ENCODE measurements at places on chromosomes 1 and 21.
A peak's percentile ranks its signal among the peaks of the same experiment; 100 is the strongest.

DNA sequence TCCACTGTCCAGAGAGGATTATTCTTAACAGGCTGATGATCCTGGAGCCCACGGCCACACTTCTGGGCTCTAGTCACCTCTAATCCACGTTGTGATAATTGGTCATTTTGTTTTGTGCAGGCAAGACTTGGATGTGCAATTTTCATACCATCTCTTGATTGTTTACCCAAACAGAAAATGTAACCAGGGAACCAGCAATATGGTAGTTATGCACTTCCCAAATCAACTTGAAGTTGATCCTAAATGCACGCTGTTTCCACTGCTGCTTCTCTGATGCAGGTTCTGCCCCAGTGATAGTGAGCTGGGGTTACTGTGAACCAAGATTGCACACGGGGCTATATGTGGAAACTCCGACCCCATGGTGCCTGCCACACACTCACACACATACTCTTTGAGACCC lies 14.7 kb upstream of the KCNJ15 start:
- no peak for DNase-seq

DNA sequence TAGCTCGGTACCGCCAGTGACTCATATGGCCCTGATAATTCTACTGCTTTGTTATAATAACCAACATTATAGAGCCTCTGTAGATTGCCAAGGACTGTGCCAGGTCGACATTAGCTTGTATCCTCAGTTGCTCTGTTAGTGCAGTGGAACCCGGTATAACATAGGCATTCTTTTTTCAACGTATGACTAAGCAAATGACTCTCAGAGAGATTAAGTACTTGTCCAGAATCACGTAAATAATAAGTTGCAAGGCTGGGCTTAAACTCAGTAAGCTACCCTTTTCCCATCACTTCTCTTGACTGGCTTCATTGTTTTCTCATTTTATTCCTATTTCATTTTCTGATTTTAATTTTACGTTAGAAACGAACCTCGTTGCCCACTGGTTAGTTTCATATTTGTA lies 85.1 kb downstream of the UBE4B start:
- no peak for DNase-seq

DNA sequence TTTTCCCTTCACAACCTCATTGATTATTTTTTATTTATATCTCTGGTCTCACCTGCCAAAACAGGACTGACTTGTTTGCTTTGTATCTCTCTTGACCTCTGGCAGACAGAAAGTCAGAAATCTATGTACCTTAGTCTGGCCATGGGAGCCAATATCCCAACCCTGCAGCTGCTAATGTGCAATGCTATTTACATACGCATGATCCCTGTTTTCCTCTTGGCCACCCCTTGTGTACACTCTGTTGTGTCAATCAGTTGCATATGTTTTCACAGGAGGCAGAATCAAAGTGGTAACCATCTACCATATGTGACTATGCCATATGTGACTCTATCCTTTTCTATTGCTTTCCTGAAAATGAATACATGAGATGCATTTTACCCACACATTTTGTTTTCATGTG lies 688.8 kb downstream of the PLA2G4A start:
- DNase-seq: no peak

DNA sequence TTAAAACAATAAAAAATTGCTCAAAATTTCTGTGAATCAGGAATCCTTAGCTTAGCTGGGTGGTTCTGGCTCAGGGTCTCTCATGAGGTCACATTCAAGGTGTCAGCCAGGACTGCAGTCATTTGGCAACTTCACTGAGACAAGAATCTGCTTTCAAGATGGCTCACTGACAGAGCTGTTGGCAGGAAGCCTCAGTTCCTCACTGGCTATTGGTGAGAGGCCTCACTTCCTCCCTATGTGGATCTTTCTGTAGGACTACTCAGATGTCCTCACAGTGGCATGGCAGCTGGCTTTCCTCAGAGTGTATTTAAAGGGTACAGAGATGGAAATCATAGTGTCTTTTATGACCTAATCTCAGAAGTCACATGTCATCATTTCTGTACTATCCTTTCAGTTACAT lies 785.7 kb downstream of the ADGRL2 start:
- no peak for DNase-seq

GRCh38 chr1:19596065-19596713 lies 47.9 kb upstream of the NBL1 start:
- DNase-seq: no peak

DNA sequence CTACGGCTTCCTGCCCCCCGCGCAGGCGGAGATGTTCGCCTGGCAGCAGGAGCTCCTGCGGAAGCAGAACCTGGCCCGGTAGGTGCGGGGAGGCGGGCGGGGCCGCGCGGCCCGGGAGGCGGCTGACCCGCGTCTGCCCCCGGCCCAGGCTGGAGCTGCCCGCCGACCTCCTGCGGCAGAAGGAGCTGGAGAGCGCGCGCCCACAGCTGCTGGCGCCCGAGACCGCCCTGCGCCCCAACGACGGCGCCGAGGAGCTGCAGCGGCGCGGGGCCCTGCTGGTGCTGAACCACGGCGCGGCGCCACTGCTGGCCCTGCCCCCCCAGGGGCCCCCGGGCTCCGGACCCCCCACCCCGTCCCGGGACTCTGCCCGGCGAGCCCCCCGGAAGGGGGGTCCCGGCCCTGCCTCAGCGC lies 16.6 kb downstream of the NOC2L start:
- DNase-seq: no peak

GRCh38 chr1:246792603-246793002 lies 68.4 kb downstream of the SCCPDH start:
- no peak for DNase-seq

DNA sequence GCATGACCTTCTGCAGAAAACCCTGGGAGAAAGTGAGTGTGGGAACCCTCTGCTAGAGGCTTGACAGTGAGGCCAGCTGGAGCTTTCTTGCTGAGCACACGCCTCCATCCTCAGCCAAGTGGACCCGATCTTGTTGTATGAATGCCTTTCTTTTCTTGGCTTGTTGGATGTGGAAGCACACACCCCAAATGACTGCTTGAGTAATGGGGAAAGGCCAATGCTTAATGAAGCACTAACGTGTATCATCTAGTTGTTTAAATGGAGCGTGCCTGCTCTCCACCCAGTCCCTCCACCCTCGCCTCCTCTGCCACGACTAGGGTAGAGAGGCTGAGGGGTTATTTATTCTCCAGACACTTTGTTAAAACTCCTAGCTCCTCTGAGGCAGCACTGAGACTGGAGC lies 54.3 kb upstream of the IKBKE start:
- DNase-seq: no peak

- no peak for DNase-seq
Measured at GRCh38 chr1:152699746-152700145, 1.6 kb downstream of the LCE2A start.

DNA sequence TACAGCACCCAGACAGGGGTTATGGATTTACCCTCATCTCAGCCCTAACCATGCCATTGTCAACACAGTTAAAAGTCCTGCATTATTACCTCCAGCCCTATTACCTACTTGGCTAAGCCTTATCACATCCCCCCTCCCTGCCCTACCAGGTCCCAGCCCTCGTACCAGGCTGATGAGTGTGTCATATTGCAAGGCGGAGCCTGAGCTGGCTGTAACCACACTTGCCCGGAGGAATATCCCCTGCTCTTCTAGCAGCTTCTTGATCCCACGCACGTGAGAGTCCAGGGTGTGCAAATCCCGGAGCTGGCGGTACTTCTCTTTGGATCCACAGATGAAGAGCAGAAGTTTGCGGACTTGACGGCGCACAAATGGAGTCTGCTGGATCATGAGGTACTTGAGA lies 87.4 kb downstream of the UBR4 start:
- DNase-seq: no peak

DNA sequence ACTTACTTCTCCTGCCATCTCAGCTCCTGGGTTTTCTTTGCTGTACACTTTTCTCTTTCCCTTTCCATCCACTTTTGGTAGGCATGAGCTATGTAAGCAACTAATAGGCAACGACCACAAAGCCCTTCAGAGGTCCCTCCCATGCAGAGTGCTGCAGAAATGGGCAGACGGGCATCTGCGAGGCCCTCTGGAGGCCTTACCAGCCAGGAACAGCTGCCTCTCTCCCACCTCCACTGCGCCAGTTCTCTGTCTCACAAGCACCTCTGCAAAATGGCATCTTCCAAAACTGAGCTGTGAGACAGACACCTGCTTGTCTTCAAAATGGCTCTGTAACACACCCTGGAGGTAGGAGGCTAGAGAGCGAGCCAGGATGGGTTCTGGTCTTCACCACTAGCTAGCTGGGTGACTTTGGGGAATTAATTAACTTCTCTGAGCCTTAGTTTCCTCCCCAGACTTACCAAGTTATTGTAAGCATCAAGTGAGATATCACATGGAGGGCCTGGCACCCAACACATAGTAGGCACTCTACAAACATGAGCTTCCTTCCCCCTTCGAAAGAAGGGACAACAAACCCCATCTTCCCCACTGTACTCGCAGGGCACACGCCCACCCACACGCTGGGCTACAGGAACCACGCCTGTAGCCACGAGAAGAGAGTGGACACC lies 62.0 kb downstream of the BCAR3 start:
- no peak for DNase-seq

DNA sequence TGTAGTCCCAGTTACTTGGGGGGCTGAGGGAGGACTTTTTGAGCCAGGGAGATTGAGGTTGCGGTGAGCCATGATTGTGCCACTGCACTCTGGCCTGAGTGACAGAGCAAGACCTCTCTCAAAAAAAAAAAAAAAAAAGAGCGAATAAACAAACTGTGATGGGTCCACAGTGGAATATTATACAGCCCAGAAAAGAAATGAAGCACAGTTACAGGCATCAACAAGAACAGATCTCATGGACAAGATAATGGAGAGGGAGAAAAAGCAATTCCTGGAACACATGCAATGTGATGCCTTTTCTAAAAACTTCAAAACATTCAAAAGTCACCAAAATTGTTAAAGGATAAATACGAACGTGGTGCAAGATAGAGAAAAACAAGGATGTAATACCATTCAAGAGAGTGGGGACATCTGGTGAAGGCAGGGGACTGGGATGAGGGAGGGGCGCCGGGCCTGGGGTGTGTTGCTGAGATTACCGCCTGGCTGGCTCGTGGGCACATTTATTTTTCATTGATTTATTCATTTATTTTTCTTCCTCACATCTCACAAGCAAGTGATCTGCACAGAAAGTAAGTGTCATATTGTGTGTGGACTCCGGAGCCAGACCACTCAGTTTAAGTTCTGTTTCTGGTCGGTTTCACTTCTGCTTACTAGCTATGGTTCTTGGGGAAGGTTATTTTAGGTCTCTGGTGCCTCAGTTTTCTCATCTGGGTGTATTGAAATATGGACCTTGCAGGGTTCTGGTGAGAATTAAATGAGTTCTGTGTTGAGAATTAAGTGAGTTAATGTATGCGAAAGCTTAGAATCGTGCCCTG lies 30.1 kb downstream of the ABCG1 start:
- DNase-seq: no peak

- peak; percentile 40 for DNase-seq
Measured at GRCh38 chr21:46605767-46606426, 1.0 kb upstream of the S100B start.

DNA sequence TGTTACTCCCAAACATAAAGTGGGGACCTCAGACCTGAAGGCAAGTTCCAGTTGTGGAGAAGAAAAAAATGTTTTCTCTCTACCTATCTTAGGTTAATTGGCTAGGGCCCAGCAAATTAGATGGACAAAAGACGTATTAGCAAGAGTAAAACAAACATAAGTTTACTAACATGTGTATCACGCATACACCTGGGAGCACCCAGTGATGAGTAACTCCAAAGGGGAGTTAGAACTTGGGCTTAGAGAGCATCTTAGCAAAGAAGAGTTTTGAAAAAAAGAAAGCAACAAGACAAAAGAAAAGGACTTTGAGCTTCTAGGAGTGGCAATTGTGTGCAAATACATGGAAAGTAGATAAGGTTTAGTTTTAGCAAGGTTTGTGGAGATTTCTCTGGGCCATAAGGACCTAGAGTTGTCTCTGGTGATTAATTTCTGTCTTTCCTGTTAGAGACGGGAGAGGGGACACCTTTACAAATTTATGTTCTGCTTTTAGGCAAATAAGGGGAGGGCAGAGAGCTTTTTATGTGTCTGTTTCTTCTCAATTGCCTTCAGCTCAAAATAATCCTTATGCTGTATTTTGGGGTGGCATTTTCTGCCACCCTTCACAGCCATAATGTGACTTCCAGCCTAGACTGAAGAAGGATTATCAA lies 76.7 kb upstream of the PTGFRN start:
- no peak for DNase-seq

DNA sequence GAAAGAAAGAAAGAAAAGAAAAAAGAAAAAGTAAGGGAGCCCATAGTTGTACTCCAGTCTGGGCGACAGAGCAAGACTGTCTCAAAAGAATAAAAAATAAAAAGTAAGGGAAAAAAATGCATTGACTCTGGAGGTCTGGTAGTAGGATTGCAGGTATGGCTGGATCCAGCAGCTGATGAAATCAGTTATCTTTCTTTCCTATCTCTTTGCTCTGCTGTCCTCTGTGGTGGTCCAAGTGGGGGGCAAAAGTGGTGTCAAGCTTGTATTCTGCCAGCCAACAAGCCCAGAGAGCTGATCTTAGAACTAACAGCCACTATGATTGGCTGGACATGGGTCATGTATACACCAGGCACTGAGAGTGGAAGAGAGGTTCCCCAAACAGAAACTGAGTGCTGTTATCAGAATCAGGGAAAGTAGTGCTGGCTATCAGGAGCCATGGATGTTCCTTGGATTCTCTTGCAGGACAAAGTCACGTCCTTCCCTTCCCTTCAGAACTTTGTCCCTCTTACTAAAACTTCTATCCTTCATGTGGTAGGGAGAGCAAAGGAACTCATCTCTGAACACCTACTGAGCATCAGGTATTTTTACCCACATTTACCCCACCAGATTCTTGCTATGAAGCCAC lies 3.5 kb upstream of the FBLIM1 start:
- no peak for DNase-seq

DNA sequence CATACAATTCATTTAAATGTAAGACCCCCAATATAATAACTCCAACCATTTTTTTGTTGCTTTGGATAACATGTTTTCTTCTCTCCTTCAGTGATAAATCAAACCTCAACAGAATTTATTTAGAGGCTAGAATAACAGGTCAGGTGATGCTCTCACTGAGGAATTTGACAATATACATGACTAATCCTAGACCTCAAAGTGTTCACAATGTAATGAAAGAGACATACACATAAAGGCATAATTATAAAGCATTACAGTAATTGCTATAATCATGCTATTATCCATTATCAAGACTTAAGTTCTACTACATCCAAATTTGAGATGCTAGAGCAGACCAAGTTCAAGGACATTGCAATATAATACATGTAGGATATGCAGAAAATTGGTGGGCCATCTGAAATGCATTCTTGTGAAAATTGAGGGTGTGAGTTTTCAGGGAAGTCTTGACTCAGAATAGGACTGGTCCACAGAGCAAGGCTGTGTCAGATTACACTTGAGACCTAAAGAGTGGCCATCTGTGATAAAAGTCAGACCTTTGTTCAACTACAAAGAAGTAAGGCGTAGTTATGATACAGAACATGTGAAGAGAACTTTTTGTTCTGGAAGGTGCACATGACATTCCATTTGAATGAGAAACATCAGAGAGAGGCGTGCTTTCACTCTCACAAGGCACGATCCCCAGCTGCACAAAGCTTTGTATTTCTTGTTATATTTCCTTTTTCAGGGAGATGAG lies 45.5 kb downstream of the UTP25 start:
- no peak for DNase-seq

Measured in activated effector memory CD4-positive, alpha-beta T cell treated with Interleukin-2 at 50 U/mL for 16 hours (primary cell).